ENCODE measurements at places on chromosomes 3 and 15.

GRCh38 chr3:157023226-157023625 lies 136.7 kb downstream of the CCNL1 start:
- DNase-seq = no peak

- no peak for DNase-seq
These were observed 7.3 kb upstream of the ISLR2 start for GRCh38 chr15:74123131-74123429.

- no peak for DNase-seq
These were observed 15.4 kb upstream of the CRBN start for GRCh38 chr3:3194861-3195260.

DNA sequence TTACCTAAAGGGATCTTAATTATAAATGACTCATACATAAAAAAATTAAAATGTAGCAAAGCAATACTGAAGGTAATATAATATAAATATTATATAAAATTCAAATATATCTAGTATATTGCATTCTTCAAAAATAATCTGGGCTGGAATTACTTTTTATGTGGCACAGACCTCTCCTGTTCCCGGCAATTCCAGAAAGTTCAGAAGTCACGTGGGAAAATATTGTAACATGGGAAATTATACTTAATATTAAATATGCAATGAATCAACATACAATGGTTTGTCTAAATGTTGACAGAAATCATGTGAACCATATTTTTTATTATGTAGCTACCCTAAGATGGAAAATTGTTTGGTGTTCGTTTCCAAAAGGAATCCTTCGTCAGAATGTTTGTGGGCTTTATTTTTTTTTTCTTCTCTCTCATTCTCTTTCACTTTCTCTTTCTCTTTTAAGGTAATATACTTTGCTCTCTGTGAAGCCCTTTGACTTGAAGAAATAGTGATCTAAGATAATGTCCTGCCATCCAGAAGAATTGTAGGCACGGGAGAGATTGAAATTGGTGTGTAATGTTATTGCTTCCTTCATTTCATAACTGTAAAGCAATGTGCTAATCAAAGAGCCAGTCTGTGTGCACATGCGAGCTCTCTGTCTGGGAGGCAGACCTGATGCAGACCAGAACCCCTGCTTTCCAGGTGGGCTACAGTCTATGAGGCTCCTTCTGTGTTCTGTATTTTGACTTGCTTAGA lies 559.4 kb downstream of the NR2F2 start:
- no peak for DNase-seq

- no peak for DNase-seq
These were observed 223.4 kb downstream of the ATP8B4 start for GRCh38 chr15:49895347-49896223.

GRCh38 chr3:149480326-149481017 lies 6.0 kb downstream of the TM4SF4 start:
- DNase-seq = peak; percentile 27

GRCh38 chr3:47803480-47804025 lies 615 bp downstream of the DHX30 start:
- DNase-seq = no peak

- peak; percentile 29 for DNase-seq
These were observed 82.6 kb downstream of the LSM3 start for GRCh38 chr3:14261229-14261628.

GRCh38 chr15:74907163-74907870 lies 666 bp upstream of the FAM219B start:
- DNase-seq = no peak

DNA sequence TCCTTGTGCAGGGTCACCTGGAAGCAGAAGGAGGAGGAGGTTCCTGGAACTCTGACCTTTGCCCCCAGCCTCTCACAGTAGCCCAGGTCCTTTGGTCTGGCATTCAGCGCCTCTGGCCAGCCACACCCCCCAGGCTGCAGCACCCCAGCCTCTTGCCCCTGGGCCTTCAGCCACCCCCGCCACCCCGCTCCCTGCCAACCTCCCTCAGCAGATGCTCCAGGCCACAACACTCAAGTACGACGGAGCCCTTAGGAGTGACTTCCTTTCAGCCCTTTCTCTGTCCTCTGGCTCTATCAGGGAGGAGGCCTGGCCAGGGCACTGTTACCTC lies 45.2 kb downstream of the GRIP2 start:
- DNase-seq = no peak

DNA sequence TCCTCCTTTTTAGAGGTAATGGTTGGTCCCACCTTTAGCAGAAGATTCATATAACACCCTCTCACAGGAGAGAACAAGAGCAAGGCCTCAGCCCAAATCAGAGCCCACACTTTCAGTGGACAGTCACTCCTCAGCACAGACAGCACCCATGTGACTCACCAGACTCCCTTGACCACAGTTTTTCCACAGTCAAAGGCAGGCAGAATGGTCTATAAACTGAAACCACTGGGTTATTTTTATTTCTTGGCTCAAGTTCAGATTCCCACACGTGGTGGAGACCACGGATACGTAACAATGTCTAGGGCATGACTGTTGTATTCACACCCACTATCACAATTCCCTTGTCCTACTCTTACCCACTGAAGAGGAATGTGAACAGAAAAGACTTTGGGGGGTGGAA lies 237.8 kb upstream of the UBE2E1 start:
- peak; percentile 8 for DNase-seq

DNA sequence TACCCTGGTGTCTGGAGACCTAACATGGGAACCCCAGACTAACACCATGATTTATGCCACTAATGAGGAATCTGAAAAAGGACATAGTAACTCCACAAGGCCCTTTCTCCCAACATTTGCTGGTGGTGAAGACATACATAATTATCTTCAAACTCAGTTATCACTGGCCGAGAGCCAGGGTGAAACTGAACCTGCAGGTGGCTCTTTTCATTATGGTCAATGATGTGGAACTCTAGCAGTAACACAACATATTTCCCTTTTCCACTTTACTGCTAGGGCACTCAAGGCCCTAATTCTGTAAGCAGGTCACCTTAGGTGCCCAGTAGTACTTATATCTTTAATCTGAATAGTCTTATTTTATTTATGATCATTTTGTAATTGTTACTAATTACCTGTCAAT lies 326.4 kb upstream of the SATB1 start:
- DNase-seq = no peak

GRCh38 chr15:44956388-44956787 lies at the start of gene TERB2:
TSS of gene TERB2 (plus strand) at chr15:44956687. CDS start at chr15:44956719, 32 bp downstream.
- no peak for DNase-seq

DNA sequence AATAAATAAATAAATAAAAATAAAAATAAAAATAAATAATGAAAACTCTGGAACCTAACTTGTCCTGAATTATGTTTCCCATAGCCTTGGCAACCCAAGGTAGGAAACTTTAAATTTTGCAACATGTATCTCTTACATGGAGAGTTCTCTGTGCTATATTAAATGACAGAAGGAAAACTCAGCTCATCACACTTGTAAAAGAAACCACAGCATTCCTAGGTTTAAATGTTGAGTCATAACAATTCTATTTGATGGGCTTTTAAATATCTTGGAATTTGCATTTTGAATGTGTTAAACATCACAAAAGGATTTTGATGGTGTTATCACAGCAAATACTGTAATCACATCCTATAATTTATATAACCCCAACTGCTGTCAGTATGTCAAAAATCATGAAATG lies 144.2 kb downstream of the LRTM1 start:
- no peak for DNase-seq

- DNase-seq = peak; percentile 83
These were observed 95.3 kb downstream of the DAPK2 start for GRCh38 chr15:63950911-63951481.

- no peak for DNase-seq
These were observed 597.8 kb upstream of the ALCAM start for GRCh38 chr3:104768886-104769285.

DNA sequence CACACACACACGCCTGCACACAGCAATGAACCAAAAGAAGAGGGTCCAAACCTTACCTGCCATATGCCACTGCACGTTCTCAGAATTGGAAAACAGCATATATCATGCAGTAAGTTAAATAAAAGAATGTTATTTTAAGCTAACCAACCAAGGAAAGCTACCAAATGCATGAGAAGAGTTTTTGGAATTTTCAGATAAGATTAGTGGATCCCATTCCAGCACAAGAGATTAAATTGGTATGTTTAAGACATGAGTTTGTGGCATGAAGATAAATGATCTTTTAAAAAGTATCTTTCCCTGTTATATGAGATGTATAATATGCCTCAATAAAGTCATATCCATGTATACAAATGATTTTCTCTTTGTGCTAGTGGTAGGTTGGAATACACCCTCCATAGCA lies 811.4 kb downstream of the NR2F2 start:
- no peak for DNase-seq

DNA sequence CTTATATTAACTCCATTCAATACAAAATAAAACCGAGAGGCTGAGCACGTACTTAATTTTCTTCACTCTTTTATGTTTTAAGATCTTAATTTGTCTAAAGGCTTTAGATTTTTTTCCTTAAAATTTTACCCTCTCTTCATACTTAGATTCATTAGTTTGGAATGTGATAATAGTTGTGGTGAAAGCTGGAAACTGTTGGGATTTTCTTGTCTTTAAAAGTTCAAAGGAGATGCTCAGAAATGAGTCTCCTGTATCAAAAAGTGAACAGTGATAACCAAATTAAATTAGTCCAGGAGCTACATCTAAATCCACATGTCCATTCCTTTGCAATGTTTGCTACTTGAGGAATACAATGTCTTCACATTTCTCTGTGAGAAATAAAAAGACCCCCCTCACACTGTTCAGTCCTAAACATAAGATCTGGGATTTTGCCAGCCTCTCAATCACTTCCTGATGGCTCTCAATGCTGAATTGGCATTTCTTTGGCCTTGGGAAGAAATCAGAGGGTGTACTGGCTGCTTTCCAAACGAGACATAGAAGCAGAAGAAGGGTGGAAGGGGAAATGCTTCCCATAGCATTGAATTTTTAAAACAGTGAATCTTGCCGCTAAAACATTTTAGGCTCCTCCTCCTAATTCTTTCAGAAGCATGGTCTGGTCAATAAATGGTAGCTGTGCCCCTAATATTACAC lies 245.0 kb downstream of the SHOX2 start:
- DNase-seq = no peak

- no peak for DNase-seq
These were observed 317 bp downstream of the ROBO2 start for GRCh38 chr3:77040216-77040615.

DNA sequence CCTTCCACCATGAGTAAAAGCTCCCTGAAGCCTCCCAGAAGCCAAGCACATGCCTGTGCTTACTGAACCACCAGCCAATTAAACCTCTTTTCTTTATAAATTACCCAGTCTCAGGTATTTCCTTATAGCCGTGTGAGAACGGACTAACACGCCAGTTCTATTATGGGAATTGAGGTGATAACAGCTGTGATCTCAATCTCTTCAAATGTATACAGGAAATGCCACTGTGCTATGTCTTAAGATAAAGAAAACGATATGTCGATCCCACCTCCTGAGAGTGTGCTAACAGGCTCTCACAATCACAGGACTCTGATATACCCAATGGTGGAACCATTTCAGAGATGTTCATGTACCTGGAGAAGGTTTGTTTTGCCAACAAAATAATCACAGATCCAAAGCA lies 26.2 kb downstream of the CHSY1 start:
- DNase-seq = no peak

DNA sequence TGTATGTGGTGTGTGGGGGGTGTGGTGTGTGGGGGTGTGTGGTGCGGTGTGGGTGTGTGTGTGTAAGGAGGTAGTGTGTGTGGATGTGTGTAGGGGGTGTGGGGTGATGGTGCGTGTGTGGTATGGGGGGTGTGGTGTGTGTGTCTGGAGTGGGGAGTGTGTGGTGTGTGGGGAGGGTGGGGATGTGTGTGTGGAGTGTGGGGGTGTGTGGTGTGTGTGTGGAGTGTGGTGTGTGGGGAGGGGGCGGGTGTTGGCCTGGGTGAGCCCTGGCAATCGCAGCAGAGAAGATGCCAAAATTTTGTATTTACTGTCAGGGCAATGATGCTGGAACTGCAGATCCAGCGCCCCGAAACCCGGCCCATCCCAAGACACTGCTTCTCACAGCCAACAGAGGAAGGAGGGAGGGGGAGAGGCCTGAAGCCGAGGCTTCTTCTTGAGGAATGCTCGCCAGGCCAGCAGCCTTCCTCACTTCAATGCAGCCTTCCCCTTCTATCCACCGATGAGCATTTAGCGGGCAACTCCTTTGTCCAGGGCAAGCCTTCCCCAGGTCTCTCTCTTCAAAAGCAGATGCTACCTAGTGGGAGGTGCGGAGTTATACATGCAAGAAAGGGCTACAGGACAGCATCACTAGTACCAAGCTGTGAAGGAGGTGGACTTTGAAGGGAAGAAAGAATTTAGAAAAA lies 11.9 kb upstream of the SRP14 start:
- no peak for DNase-seq

GRCh38 chr15:40923551-40923950 lies 5.6 kb upstream of the DLL4 start:
- DNase-seq = no peak

DNA sequence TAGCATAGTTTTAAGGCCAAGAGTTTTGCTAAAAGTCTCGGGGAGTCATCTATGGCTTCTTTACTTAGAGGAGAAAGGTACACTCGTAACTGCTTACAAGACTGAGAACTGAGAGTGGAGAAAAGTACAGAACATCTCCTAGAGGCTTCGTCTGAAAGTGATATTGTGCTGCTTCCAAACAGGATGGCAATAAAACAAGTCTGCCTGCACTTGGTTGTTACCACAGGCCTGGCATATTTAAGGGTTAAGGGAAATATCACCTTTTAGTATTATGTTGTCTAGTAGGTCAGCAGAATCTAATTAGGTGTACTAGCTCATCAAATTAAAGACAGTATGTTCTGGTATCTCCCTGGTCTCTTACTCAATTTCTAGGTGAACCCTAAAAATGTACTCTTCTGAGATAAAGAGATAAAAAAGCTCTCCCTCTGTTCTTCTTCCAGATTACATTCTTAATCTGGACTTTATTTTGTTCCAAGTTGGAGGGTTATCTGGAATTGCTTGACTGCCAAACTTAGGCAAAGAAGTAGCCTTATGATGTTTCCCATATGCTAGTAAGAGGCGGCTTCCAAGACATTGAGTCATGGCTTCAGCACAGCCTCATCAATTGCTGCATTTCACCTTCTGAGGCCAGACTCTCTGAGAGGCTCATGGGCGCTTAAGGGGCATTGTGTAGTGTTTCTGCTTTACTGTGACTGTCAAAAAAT lies 181.3 kb downstream of the LSAMP start:
- DNase-seq = no peak

DNA sequence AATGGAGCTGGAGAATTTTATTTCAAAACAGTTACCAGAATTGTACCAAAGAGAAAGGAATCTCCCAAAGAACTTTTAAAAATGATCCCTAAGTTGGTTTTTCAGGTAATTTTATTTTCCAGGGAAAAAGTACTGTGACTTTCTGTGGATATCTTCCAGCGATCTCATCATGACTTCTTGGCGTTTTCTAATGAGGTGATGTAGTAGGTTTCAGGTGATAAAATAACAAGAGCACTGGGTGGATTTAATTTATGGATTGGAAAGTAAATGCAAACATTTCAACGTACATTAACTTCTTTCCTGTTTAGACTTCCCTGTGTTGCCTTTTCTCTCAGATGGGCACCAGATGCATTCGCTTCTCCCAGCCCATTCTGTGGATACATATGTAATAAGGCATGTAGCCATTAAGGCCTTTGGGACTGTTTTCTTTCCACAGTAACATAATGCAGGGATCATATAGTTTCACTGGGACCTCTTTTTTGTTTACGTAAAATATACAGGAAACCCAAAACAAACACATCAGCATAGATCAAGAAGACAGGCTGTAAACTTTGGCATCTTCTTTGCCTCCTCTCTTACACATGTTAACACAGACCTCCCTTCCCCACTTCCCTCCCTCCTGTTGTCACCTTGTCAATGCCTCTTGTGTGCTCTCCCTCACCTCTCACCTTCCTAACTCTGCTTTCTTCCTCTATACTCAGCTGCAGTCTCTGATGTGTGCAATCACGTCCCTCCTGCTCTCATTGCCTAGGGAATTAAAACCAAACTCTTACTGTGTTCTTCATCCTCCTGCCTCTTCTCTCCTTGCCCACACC lies 13.0 kb downstream of the PHLDB2 start:
- no peak for DNase-seq

Data from amniotic stem cell (primary cell).